ENCODE measurements at places on chromosomes 11 and 22. TPM values are rescaled to one million over a fixed set of nuclear protein-coding genes. Genes with fewer than 3 reads are reported as not detected.

OR2AT4 gene
- not detected for total RNA-seq

PLCB3 gene
- 9.2 TPM for total RNA-seq

ROBO3 gene
- 4.2 TPM for total RNA-seq

RIMBP3C gene
- 1.6 TPM for total RNA-seq

SPTBN2 gene
- 105 TPM for total RNA-seq

CCDC89 gene
- 0.47 TPM for total RNA-seq

OR5B17 gene
- not detected for total RNA-seq

KBTBD3 gene
- total RNA-seq = 20.4 TPM

OR4A16 gene
- not detected for total RNA-seq

SOX6 gene
- total RNA-seq = 39.3 TPM

FEN1 gene
- total RNA-seq = 13.3 TPM

MUC5AC gene
- total RNA-seq = not detected

VSIG2 gene
- not detected for total RNA-seq

GRCh38 chr11:21556926-21557325 lies 636.0 kb upstream of the ANO5 start:
- no peak for DNase-seq

DNA sequence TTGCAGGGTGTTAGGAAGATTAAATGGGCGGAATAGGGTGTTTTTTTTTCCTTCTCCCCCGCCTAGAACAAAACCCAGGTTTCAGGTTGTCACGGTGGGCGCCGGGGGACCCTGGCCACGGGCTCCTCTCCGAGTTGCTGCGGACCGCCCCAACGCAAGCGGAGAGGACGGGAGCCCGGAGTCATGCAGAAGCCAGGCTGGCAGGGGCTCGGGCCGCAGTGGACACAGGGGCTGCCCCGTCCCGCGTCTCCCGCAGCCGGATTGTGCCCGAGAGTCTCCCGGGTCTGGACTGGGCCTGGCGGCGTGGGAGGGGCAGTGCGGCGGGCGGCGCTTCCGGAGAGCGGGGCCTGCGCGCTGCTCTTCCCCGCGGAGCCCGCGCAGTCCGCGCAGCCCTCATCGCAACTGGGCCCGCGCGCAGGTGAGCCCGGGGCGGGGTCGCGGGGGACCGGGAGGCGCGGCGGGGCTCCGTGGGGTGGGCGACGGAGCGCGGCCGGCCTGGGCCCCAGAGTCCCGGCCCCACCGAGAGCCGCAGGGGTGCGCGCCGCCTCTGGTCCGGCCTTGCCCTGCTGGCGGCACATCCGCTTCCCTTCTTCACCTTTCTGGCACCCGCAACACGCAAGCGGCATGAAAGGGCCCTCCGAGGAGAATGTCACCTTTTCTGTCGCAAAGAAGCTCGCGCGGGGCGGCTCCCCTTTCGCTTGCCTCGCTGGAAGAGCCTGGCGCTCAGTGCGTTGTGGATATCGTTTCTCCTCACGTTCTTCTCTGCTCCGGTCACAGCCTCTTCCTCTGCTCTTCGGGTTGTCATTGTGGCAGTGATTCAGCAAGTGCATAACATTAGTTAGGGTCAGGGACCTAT lies at the start of gene TIRAP:
TSS of gene TIRAP (plus strand) at position 358 of the 856 bp plus-strand sequence. CDS start 7,802 bp downstream, outside the sequence.
- DNase-seq = peak; percentile 30

DNA sequence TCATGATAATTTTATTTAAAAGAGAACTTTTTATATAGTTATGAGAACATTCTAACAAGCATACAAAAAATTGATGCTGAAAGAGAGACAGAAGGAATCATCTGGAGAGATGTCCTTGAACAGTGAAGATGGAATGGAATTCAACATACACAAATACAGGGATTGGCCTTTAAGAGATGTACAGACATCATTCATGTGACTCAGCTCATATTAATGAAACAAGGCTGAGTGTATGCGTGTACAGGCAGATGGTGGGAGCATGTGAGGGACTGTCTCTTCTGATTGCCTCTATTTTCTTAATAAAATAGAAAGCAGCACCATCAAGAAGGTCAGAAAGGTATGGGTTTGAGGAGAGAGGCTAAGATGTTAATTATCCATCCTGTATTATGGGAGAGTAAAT lies 793.3 kb downstream of the CNTN5 start:
- DNase-seq = no peak

DNA sequence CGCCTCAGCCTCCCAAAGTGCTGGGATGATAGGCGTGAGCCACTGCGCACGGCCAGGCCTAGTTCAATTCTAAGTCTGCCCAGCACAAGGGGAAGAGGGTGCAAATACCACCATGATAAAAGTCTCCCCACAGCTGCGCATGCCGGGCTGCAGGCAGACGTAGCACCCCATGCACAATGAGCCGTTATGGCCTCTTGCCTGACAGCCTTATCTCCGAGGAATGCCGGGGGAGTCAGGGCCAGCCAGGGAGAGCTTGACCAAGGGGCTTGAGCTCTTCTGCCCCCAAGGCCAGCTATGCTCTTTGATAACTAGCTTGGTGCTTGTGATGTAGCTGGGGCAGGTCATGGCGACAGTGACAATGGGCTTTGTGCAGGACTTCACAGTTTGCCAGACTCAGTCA lies 13.7 kb upstream of the SCUBE1 start:
- DNase-seq = no peak

- no peak for DNase-seq
These were observed 757 bp downstream of the SPI1 start for GRCh38 chr11:47377571-47378009.

- DNase-seq = no peak
These were observed 33.4 kb downstream of the FDX1 start for GRCh38 chr11:110463153-110463552.

DNA sequence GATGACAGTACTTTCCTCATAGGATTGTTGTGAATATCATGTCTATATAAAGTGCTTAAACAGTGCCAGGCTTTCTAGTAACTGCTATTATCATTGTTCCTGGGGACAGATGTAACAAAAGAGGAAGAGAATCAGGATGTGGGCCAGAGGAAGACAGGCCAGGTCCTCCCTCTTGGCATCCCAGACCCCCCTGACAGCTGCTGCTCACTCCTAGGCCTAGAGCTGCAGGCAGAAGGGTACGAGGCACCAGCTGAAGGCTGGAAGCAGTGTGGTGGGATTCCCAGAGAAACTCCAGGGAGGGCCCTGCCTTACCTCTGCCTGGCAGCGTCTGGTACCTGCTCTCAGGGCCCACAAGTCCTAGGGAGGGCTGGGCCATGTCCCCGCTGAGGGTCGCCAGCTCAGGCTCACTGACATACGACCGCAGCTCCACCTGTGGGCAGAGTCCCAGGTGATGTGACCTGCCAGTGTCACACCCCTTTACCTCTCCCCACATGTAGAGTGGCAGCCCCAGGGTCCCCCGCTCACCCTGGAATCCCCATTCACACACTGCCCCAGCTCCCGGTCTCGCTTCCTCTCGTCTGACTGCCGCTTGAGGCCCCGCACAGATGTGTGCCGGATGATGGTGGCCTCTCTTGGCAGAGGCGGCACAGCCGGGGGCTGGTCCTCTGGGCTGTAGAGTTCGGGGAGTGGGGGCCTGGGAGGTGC lies 52.2 kb downstream of the C11orf58 start:
- no peak for DNase-seq

- DNase-seq = peak; percentile 62
These were observed 10.9 kb downstream of the PIM3 start for GRCh38 chr22:49971232-49972162.

DNA sequence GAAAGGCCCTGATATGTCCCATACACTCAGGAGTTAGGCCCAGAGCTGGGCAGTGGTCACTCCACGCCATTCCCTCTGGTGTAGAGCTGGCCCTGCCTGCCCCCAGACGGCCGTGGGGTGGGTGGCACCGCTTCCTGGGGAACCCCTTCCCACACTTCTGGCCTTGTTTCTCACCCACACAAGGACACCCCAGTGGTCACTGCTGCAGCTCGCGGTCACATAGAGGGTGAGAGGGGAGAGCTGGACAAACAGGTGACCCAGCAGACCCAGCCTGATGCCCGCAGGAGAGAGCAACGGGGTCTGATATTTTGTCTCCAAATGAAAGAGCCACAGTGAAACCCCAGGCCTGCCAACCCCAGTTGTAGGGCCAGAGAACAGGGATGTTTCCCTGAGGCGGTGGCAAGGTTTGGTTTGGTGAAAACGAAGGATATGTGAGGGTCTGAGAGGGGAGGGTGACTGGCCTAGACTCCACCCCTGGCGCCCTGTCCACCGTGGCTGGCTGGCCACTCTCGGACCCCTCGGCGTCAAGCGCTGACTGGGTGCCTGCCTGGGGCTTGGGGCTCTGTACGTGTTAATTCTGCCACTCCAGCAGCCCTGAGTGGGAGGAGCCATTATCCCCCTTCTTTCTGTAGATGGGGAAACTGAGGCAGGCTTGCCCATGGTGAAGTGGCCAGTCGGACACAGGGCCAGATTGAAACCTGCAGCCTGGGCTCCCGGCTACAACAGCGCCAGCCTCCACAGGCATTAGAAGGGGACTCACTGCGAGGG lies 71.0 kb upstream of the PPARA start:
- no peak for DNase-seq

GRCh38 chr22:40328546-40329456 lies 17.5 kb upstream of the ADSL start:
- no peak for DNase-seq

- DNase-seq = no peak
These were observed 24.4 kb upstream of the PSMA1 start for GRCh38 chr11:14544611-14545010.
